ENCODE measurements at places on chromosomes 2 and 18.
A peak's percentile ranks its signal among the peaks of the same experiment; 100 is the strongest.

GRCh38 chr18:48819781-48820482 lies 130.8 kb downstream of the SMAD7 start:
- no peak for DNase-seq

GRCh38 chr2:39688181-39688580 lies 22.5 kb downstream of the TMEM178A start:
- DNase-seq: peak; percentile 4

GRCh38 chr2:68423966-68424650 lies 43.0 kb downstream of the FBXO48 start:
- no peak for DNase-seq

- DNase-seq: no peak
Observed at GRCh38 chr2:53438100-53438499, 329.5 kb upstream of the CHAC2 start.

GRCh38 chr18:48877941-48878340 lies 72.8 kb downstream of the SMAD7 start:
- DNase-seq: no peak

- DNase-seq: no peak
Observed at GRCh38 chr2:69271831-69272257, 115.2 kb downstream of the GFPT1 start.

- peak; percentile 2 for DNase-seq
Observed at GRCh38 chr18:8389391-8390340, 219.6 kb upstream of the RAB12 start.

- DNase-seq: no peak
Observed at GRCh38 chr18:13107074-13107473, 111.5 kb upstream of the LDLRAD4 start.

- no peak for DNase-seq
Observed at GRCh38 chr2:195500879-195501278, 156.1 kb upstream of the SLC39A10 start.

DNA sequence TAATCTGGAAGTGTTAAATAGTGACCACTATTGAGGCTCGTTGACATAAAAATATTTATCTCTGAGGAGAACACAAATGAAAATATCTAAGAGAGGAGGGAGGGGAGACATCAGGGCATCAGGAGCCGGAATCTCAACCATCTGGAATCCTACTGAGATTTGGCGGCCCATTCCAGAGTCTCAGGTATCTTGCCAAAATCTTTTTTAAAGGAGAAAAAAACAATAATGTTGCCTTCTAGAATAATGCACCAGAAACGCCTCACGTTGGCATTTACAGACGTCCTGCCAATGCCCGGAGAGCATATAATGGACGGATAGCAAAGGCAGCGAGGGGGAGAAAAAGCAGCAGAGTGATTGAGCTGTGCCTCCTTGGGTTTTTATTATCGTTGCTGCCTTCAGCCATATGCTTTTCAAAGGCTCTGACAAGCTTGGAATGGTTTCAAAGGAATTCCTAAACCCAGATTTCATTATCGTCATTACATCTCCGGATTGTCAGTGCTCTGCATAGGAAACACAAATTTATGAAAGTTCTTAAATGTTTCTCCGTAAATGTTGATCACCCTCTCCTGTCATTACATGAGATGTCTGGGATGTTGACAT lies 30.9 kb upstream of the EGR4 start:
- DNase-seq: no peak

DNA sequence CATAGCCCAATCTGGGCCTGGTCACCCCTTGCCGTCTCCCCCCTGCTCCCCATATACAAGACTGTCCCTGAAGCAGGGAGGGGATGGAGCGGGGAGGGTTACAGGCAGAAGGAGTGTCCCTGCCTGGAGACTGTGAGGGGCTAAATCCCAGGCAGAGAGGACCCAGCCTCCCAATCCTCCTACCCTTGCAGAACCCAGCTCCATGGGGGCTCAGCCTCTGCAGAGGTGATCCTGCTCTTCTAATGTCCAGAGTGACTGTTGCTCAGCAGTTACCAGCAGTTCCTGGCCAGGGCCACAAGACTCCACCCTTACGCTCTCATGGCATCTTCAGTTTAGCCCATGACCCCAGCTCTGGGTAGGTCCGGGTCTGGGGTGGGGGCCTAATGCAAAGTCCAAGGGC lies 58.1 kb downstream of the COA5 start:
- DNase-seq: no peak

DNA sequence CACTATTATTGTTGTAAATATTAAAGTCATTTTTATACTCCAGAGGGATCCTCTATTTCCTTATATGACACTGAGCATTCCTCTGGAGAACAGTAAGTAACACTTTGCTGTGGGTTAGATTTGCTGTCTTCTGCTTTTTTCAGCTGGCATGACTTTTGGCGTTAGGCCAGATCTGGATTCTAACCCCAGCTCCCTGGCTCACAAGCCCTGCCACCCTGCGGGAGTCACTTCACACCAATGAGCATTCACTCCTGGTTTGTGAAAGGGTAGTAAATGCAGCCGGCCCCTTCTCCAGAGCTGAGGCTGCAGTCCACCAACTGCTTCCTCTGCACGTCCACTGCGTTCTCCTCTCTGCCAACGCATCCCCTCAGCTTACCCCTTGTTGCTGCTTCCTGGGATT lies 373.8 kb upstream of the RAB6C start:
- DNase-seq: no peak

DNA sequence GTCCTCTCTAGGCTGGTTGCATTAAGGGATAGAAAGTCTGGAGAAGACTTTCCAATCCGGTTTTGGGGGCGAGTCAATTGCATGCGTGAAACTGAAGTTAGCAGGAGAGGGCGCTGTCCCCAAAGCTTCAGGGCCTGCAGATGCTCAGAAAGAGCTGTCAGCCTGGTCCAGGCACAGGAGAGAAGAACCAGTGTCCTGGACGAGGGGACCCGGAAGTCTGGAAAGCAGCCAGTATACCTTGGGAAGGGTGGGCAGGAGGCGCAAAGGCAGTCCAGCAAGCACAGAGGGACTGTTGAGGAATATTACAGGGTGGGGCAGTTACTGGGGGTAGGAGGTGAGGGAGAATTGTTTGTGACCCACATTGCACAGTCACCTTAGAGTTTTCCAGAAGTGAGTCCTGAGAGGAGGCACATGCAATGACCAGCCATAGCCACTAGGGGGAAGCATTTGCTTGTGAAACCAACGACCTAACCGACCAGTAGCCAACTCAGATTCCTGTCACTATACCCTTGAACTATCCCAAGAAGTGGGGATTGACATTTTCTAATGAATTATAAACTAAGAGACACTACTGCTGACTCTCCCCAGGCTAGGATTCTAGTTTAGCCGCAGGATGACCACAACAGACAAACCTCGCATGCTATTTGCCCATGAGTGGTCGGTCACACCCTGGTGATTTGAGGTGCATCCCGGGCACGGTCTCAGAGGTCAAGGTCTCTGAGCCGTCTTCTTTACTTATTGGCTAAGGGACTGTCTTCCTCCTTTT lies 172.8 kb downstream of the RDH14 start:
- peak; percentile 45 for DNase-seq

DNA sequence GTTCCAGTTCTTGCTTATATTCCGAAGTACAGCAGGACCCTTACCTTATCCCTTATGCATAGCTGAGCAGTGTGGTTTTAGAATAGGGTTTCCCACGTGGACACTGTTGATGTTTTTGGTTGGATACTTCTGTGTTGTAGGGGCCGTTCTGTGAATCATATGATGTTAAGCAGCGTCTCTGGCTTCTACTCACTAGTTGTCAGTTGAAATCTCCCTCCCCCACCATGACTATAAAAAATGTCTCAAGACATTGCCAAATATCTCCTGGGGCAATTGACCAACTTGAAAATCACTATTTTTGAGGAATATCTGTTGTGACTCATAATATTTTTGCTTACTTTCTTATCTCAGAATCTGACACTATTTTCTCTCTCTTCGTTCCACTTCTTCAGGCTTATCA lies 713.7 kb downstream of the TSN start:
- no peak for DNase-seq

DNA sequence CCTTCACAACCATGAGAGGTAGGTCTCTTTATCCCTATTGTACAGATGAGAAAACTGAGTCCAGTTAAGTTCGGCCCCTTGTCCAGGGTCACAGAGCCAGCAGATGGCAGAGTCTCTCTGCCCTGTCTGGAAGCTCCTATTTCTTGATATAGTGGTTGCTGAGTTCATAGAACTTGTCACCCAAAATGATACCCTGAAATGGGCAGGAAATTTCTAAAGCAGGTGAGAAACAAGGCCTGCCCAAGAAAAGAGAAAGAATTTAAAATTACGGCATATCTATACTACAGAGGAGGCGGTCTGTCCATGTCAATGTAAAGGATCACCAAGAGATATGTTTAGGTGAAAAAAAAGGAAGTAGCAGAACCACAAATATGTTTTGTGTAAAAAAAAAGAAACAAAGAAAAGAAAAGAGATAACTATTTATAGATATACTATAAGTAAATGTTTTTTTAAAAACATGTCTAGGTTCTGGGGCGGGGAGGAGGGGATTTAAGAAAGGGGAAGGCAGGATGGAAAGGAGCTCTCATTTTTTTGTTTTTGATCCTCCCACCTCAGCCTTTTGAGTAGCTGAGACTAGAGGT lies 39.8 kb downstream of the MYO7B start:
- no peak for DNase-seq

DNA sequence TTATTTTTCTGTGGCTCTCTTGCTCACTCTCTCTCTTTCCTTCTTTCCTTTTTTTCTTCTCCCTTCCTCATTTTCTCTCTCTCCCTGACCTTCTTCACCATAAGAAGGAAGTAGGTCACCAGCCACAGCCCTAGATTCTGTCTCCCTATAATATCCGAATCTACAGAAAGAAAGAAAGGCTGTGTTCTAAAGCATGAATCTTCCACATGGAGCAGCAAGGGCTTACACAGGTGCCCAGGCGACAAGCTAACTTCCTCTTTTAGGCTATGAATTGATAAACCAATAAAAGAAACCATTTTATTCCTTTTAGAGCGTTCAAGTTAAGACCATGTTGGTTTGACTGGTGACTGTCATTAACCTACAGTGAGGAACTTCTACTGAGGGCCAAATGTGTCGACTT lies 49.3 kb downstream of the CACNB4 start:
- no peak for DNase-seq

DNA sequence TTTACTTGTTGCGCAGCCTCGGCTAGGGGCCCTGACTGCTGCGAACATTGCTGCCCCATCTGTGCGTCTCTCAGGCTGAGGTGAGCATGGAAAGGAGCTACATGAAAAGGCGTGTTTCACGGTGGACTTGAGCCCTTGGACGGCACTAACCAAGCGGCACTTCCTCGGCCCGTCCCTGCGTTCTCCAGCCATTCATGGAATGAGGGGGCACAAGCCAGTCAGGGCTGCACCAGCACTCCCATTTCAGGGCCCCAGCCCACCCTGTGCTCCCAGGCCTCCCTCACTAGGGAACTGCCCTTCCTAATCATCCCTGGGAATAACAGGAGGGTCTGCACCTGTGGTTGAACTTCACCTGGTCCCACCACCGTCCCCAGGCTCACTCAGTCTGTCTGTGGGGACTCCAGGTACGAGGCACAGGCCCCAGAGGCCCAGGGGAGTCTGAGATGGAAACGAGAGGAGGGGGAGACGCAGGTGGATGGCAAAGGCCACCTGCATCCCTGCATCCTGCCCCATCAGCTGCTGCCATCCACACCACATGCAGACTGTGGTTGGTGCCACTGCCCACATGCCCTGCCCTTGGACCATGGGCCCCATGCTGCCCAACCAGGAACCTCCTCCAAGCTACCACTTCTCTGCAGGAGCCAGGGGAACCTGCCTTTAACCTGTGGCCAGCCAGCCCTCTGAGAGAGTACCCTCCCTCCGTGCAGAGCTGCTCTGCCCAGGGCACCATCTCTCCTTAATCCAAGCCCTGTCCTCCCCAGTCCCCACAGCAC lies 99.7 kb downstream of the EIPR1 start:
- DNase-seq: no peak

GRCh38 chr18:74512321-74513053 lies 16.3 kb downstream of the CNDP2 start:
- no peak for DNase-seq

- no peak for DNase-seq
Observed at GRCh38 chr2:202604699-202605098, 30.1 kb upstream of the FAM117B start.

GRCh38 chr18:54183390-54183789 lies 41.1 kb downstream of the MBD2 start:
- DNase-seq: no peak

DNA sequence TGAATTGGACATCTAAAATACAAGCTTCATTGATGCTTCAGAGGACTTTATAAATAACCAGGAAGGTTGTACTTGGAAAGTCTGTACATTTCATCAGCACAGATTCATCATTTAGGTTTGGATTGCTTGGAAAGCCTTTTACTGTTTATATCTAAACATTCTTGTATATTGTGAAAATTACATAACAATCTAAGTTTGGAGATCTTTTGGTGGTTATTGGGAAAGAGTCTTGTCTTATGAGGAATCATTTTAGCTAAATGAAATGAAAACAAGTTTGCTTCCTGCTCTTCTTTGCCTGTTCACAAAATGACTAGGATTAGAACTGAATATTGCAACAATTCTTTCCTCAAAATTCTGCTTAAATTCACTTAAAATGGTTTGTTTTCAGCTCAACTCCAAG lies 79.3 kb downstream of the ABI2 start:
- DNase-seq: no peak

GRCh38 chr2:120552800-120553481 lies 182.7 kb upstream of the GLI2 start:
- no peak for DNase-seq

GRCh38 chr2:62687636-62688035 lies 17.9 kb upstream of the EHBP1 start:
- DNase-seq: no peak

GRCh38 chr2:41884718-41885117 lies 163.1 kb upstream of the PKDCC start:
- no peak for DNase-seq

DNA sequence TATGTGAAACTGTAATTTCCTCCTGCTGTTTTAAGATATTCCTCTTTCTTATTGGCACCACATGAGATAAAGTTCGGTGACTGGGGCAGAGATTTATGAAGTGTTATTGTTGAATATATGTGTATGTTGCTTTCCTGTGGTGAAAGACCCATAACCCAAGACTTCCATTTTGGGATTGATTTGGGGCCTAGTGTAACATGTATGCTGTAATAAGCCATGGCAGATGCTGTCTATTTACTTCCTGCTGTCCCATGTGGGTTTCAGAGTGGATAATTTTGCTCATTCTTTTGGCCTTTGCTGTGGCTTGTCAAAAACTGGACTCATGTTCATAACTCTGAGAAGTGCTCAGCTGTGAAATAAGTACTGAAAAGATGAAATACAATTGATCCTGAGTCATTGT lies 10.8 kb upstream of the MYO1B start:
- no peak for DNase-seq

- DNase-seq: no peak
Observed at GRCh38 chr18:21038201-21038600, 73.4 kb downstream of the ROCK1 start.

Data from CMK (cell line).